Neural progenitor cell (in vitro differentiated cells): ENCODE measurements at places on chromosomes 12 and 14.

DNA sequence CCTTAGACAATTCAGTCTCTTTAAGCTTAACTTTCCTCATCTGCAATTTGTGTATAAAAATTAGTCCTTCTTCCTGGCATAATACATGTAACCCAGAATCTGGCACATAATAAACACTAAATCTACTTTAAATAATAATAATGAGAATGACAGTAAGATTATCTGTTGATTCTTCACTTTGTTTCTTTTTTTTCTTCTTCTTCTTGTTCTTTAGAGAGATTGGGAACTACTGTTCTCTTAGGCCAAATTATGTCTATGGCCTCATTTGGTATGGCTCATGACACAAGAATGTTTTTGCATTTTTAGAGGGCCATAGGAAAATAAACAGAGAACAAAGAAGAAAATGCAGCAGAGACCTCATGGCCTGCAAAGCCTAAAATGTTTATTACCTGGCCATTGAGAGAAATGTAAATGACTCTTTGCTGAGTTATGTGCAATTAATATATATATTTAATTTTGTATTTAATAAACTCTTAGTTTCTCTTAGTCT lies 275.8 kb downstream of the SLC6A15 start:
- no peak for DNase-seq

- no peak for DNase-seq
Measured at GRCh38 chr14:103512701-103513611, 9.7 kb downstream of the CKB start.

DNA sequence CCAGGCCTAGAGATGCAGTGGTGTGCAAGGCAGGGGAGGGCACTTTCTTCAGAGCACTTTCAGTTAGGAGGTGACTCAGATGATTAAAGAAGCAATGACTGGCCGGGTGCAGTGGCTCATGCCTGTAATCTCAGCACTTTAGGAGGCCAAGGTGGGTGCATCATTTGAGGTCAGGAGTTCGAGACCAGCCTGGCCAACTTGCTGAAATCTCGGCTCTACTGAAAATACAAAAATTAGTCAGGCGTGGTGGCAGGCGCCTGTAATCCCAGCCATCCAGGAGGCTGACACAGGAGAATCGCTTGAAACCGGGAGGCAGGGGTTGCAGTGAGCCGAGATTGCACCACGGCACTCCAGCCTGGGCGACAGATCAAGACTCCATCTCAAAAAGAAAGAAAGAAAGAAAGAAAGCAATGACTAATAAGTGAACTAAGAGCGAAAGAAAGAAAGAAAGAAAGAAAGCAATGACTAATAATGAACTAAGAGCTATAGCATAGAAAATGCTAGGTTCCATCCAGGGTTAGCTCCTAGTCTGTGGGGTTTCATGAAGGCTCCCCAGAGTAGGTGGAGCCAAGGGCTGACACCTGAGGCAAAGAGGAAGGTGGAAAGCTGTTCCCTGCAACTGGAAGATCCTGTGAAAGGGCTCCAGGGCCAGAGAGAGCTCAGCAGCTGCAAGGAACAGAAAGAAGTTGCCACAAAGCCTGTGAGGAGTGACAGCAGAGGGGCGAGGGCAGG lies 334.5 kb downstream of the CACNA1C start:
- no peak for DNase-seq

- no peak for DNase-seq
Measured at GRCh38 chr14:102255401-102256190, 49.4 kb downstream of the MOK start.

- DNase-seq = no peak
Measured at GRCh38 chr12:57129889-57130288, 1.6 kb downstream of the LRP1 start.
